ENCODE measurements at places on chromosomes 4 and X. TPM values are rescaled to one million over a fixed set of nuclear protein-coding genes. Genes with fewer than 3 reads are reported as not detected.

GRCh38 chr4:26141051-26141721, 179.6 kb upstream of the RBPJ start:
- no peak for DNase-seq

DNA sequence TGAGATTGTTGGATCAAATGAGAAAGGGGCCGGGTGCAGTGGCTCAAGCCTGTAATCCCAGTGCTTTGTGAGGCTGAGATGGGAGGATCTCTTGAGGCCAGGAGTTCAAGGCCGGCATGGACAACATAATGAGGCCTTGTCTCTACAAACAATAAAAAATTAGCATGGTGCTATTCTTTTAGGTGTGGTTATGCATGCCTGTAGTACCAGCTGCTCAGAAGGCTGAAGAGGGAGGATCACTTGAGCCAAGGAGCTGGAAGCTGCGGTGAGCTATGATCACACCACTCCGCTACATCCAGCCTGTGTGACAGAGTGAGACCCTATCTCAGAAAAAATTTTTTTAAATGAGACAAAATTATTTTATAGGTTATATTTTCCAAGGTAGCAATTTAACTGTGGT, 49.7 kb upstream of the TMEM150C start:
- DNase-seq: no peak

GRCh38 chrX:37454537-37455285, 105.5 kb downstream of the PRRG1 start:
- no peak for DNase-seq

DNA sequence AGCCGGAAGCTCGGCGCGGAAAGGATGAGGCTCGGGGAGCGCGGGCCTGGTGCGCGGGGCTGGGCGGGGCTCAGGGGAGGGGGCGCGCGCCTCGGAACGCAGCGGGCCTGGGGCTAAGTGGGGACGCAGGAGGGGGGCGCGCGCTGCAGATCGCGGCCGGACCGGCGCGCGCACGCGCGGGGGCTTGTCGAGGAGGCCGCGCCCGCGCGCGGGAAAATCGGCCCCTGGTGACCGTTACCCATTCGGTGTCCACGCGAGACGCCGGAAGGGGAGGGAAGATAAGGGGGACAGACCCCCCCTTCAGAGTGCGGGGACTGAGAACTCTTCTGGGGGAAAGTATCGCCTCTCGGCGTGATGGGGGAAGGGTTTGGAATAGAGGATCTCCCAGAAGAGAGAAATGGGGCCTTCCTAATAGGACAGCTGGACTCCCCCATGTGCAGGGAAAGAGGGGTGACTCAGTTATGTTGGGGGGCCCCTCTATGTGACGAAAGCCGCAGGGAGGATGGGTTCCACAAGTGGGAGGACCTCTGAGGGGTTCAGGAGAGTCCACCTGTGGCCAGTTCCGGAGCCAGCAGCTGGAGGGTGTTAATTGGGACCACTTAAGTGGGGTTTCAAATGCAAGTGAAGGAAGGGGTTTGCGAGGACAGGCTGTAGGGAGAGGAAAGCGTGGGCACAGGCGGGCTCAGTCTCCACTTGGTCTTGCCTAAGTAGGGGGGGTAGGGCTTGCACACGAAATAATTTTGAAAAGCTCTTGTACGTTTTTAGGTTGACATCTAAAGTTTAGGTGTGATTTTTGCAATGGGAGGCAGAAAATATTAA, 584 bp downstream of the SUV39H1 start:
- peak; percentile 23 for DNase-seq

- no peak for DNase-seq
These were observed 14.7 kb downstream of the WDR44 start for GRCh38 chrX:118360429-118361125.

- no peak for DNase-seq
These were observed 516.2 kb upstream of the ADGRL3 start for GRCh38 chr4:60683973-60684372.

DNA sequence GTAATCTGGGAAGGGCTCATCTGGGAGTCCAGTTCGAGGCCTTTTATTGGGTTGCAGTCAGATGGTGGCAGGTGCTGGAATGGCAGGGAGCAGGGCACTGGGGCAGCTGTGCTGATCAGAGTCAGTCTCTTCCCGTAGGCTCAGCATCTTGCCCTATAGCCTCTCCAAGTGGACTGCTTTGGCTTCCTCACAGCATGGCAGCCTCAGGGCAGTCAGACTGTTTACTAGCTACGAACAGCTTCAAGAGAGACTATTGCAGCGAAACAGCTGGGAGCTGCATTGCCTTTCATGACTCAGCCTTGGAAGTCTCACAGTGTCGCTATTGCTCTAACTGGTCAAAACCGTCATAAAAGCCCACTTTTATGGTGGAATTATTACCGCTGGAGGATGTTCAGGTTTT, 26.8 kb upstream of the DUSP21 start:
- no peak for DNase-seq

DNA sequence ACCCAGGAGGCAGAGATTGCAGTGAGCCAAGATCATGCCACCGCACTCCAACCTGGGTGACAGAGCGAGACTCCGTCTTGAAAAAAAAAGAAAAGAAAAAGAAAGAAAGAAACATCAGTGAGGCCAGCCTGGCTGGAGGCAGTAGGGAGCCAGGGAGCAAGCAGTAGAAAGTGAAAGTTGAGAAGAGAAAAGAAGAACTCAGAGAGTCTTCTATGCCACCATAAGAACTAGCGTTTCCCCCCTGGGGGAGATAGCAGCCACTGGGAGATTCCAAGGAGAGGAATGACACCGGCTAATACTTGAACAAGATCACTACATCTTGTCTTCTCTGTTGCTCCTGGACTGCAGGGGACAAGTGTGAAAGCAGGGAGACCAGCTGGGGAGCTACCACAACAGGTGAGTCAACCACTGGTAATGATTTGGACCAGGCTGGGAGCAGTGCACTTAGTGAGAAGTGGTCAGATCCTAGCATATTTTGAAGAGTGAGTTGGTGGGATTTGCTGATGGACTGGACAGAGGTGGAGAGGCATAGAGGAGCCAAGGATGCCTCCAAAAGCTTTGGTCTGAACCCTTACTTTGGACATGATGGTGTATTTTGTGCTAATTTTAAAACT, 33.4 kb downstream of the SLC2A9 start:
- DNase-seq: no peak

DNA sequence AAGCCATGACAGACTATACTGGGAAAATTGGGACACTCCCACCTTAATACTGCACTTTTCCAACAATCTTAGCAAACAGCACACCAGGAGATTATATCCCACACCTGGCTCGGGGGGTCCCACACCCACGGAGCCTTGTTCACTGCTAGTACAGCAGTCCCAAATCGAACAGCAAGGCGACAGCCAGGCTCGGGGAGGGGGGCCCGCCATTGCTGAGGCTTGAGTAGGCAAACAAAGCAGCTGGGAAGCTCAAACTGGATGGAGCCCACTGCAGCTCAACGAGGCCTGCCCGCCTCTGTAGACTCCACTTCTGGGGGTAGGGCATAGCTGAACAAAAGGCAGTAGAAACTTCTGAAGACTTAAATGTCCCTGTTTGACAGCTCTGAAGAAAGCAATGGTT, 118.3 kb downstream of the MAGEB5 start:
- DNase-seq: no peak

DNA sequence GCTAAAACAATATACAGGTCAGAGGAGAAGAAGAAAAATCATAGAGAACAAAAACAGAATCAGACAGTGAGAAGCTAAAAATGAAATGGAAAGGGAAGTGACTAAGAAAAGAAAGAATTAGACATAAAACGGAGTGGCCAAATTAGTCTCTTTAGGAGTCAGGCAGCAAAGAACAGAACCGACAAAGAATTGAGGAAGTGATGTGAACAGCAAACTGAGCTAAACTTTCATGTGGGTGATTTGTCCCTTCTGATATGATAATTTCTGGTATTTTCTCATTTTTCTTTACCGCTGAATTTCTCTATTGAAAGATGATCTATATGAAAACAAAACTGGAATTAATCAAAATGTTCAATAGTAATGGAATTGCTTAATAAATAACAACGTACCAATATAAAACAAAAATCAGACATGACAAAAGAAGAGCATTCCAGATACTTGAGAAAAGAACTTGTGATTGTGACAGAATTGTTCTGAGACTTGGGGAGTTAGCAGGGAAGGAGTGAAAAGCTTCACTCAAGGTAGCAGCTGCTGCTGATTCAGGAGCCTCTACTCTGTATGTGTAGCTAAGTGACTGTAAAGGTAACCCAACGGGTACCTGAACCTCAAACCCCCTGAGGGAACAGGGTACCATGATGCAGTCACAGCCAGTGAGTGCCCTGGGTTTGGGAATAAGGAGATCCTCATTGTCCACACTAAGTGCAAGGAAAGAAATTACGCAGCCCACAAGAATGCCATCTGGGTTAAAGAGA, 8.8 kb downstream of the TAPT1 start:
- no peak for DNase-seq

DNA sequence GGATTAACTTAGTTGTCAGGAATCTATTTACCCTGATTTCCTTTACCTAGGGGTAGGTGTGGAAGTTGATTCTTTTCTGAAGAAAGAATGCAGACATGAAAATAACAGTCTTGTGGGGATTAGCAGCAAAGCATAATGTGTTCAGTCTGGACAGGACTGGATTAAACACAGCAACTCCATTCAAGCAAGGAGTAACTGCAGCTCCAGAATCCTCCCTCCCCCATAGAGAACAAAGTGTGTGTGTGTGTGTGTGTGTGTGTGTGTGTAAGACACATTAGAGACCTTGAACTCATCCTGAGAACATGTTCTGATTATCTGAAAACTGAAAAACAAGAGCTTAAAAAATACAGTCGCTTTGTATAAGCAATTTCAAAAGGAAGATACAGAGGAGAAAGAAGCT, 9.3 kb downstream of the C4orf54 start:
- DNase-seq: no peak

- DNase-seq: no peak
These were observed 99.0 kb downstream of the DHRSX start for GRCh38 chrX:2401590-2402360.

GRCh38 chr4:53116954-53117353, 248.9 kb downstream of the SCFD2 start:
- DNase-seq: no peak

- DNase-seq: no peak
These were observed 48.5 kb downstream of the SMAD1 start for GRCh38 chr4:145530189-145530588.

DNA sequence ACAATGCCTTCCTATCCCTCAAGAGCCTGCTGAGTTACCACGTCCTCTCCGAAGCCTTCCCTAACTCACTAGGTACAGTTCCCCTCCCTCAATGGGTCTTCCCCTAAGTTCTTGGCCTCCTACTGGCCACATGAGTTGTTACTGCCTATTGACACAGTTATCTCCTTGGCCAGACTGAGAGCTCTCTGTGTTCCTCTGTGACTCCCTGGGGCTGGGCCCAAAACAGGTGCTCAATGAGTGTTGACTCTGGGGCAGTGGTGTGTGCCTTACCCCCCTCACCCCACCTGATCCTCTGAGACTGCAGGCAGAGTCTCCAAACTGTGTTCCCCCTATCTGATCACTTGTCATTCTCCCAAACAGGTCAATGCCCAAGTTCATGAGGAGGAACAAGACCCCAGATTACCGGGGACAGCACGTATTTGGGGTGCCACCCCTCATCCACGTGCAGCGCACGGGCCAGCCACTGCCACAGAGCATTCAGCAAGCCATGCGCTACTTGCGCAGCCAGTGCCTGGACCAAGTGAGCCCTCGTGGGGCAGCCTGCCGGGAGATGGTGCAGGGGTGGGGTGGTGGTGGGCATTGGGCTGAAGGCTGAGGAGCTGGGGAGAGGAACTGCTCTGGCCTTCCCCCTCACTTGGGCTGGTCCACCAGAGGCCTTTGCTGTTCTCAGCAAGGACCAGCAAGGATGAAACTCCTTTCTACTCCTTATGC, 72.6 kb downstream of the STARD8 start:
- DNase-seq: peak; percentile 3

GRCh38 chrX:29841750-29842149, 373.6 kb upstream of the MAGEB2 start:
- no peak for DNase-seq

DNA sequence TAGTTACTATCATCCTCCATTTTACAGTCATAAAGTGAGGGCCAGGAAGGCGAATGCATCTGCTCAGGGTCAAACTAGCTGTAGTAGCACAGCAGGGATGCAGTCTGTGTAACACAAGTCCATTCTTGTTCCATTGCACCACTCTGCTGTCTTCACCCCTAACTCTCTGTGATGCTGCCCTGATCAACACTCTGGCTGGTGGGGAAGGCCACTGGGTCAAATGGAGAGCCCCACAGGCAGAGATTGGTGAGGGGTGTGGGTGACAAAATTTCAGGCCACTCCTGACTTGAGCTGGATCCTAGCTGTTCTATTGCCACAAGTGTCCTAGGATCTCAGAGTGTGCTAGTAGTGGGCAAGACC, 136.5 kb downstream of the PJA1 start:
- no peak for DNase-seq

- no peak for DNase-seq
These were observed 46.6 kb downstream of the IL13RA2 start for GRCh38 chrX:114970806-114971205.

GRCh38 chr4:114349543-114350175, 248.9 kb upstream of the UGT8 start:
- DNase-seq: no peak

DNA sequence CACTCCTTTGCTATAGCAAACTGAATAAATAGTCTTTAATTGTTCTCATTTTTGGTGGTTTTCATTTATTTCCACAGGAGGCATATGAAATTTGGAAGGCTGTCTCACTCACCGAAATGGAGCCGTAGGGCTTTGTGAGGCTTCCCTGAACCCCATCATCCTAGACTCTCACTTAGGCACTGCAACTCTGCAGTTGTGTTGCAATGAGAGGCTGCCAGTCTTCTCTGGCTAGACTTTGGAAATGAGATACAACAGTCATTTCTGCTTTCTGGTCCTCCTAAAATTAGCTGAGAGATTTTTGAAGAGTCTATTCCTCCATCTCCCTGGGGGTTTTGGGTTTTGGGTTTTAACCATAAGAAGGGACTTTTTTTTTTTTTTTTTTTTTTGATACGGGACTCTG, 146.5 kb downstream of the SH3BGRL start:
- no peak for DNase-seq

DNA sequence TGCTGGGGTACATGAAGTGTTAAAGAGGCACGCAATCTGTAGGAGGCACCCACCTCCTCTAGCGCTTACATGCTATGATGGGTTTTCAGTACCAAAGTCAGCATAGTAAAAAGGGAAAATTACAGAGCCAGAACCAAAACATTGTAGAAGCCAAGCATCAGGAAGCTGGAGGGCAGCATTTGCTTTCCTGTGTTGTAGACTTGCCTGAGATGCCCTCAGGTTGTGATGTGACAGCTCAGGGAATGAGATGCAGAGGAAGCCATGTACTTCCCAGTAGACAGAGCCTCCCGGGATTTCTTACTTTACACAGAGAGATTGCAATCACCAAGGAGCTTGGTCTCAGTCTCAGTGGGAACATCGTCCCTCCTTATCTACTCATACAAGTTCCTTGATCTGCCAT, 161.5 kb downstream of the ARAP2 start:
- no peak for DNase-seq

BEX2 gene
- total RNA-seq: 15.5 TPM

IL21 gene
- total RNA-seq: not detected

MXRA5 gene
- 79.9 TPM for total RNA-seq

MGARP gene
- 0.29 TPM for total RNA-seq

TMEM144 gene
- 9.7 TPM for total RNA-seq

F8A2 gene
- total RNA-seq: not detected

RHOXF2B gene
- not detected for total RNA-seq

IBSP gene
- total RNA-seq: not detected

STATH gene
- total RNA-seq: not detected

SMIM43 gene
- not detected for total RNA-seq

XAGE1A gene
- total RNA-seq: not detected

AKAP4 gene
- not detected for total RNA-seq
